ENCODE measurements at places on chromosomes 16 and 17.

DNA sequence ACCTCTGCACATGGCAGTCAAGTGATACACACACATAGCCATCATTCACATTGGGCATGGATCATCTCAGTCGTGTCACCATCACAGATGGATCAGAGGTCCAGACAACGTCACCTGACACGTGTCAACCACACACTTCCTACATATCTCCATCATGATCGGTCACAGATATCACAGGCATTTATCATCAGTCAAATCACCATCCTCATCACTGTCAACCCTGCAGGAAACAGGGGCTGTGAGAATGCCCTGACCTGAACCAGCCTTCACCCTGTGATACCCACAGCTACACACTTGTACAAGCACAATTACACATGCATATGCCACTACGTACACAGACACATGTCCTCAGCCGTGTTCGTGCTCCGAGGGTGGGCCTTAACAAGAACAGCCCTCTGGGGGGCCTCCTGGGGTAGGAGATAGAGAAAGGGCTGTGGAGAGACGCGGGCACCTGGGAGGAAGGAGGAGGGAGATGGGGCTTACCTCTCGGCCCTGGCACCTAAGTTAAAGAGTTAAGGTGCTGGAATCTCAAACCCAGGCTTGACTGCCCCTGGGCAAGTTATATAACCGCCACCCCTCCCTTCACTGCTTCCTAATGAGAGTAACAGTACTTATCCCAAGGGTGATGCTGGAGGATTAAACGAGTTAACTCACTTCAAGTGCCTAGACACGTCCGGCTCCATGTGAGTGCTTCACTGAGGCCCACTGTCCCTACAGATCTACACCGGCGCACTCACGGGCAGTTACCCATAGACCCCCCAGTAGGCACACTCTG lies 1.1 kb downstream of the SLC12A4 start:
- DNase-seq, result no peak

DNA sequence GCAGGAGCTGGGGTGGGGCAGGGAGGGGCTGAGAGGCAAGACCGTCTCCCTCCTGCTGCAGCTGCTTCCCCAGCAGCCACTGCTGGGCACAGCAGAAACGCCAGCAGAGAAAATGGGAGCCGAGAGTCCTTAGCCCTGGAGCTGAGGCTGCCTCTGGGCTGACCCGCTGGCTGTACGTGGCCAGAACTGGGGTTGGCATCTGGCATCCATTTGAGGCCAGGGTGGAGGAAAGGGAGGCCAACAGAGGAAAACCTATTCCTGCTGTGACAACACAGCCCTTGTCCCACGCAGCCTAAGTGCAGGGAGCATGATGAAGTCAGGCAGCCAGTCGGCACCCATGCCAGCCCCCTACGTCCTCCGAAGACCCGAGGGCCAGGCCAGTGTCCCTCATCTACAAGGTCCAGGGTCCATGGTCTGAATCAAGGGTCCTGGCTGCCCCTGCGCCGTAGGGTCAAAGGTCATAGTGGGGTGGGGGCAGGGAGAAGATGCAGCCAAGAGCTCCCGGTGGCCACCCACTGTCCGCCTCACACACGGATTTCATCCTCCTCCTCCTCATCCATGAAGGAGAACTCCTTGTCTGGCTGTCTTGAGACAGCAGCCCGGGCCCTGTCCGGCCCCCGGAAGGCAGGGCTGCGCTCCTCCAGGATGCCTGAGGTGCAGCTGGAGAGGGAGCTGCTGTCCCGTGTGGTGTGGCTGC lies 23.4 kb upstream of the CPSF4L start:
- DNase-seq, result no peak

DNA sequence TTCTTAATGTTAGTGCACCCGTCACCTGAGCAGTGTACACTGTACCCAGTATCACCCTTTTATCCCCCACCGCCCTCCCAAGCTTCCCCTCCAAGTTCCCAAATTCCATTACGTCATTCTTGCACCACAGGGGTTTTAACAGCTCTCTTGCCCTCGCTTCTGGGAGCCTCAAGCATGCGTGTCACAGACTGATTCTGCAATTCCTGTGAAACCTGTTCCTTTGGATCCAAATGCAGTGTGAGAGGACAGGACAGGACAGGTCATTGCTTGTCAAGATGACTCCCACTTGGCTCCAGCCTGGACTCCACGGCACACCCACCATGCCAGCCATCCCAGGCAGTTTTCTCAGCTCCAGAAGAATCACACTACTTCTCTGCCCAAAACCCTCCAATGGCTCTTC lies 44.1 kb downstream of the CYB5D2 start:
- no peak for DNase-seq

DNA sequence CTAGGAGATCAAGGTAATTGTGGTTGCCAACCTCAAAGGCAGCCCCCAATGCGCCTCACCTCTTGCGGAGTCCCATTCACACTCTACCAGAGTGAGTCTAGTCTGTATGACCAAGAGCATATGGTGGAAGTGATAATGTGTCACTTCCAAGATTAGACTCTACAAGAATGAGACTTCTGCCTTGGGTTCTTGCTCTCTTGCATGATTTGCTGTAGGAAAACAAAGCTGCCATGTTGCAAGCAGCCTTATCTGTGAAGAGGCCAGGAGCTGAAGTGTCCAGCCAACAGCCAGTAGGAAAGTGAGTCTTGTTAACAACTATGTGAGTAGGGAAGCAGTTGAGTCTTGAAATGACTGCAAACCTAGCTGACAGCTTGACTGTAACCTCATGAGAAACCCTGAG lies 3.4 kb downstream of the TERF2 start:
- no peak for DNase-seq

GRCh38 chr17:68601565-68602288 lies 560 bp upstream of the FAM20A start:
- DNase-seq, result no peak

- no peak for DNase-seq
Measured at GRCh38 chr17:13001991-13002615, 15.7 kb downstream of the ELAC2 start.
